Stimulated activated CD8-positive, alpha-beta memory T cell treated with anti-CD3 and anti-CD28 coated beads, Interleukin-7, amount 100 ng/mL, for 4 hours (primary cell): ENCODE measurements at places on chromosomes 3 and 15.

GRCh38 chr3:143576568-143577270 lies 271.5 kb downstream of the SLC9A9 start:
- no peak for DNase-seq

GRCh38 chr3:54358316-54358715 lies 236.0 kb downstream of the CACNA2D3 start:
- DNase-seq: no peak

DNA sequence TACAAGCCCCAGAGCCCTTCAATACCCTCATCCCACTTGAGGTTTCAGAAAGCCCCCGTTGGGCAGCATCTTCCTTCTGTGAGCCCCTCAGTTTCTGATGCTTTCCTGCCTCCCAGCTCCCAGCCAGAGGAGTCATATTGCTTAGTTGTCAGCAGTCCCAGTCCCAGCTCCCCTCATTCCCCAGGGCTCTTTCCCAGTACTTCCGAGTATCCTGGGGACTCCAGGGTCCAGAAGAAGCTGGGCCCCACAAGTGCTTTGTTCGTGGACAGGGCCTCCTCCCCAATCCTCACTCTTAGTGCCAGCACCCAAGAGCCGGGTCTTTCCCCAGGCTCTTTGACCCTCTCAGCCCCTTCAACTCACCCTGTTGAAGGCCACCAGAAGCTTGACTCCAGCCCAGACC lies 43.9 kb downstream of the CDAN1 start:
- no peak for DNase-seq

- DNase-seq: no peak
These were observed 49.9 kb downstream of the RPLP1 start for GRCh38 chr15:69502470-69503045.

DNA sequence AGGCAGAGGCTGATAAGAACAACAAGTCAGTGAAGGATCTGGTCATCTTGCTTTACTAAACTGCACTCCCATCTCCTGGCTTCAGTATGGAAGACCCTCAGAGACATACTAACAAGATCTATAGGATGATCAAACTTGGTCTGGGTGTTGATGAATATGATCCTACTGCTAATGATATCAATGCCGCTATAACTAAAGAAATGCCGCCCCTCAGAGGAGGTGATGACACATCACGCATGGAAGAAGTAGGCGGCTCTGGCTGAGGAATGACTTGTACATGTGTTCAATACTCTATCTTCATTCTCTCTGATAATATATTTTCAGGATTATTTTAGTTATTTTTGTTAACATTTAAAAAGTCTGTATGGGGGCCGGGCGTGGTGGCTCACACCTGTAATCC lies 17.5 kb upstream of the EIF2B5 start:
- DNase-seq: no peak

GRCh38 chr3:59442046-59442445 lies 392.2 kb upstream of the CFAP20DC start:
- no peak for DNase-seq

DNA sequence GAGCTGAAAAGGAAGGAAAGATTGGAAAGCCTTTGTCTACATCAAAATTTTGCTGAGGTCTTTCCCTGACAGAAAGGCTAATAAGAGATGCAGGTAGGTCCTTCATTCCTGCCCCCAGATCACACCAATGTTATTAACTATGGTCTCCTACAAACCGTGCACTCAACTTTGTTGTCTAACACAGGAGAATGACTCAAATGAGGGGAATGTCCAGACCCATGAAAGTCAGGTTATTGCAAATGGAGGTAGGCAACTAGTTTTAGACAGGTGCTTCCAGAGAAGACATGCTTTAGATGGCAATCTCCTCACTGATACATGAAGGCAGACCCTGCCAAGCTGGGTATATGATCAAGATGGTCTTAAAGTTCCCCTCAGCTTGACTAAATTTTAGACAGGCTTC lies 51.0 kb downstream of the NFKBIZ start:
- DNase-seq: no peak

DNA sequence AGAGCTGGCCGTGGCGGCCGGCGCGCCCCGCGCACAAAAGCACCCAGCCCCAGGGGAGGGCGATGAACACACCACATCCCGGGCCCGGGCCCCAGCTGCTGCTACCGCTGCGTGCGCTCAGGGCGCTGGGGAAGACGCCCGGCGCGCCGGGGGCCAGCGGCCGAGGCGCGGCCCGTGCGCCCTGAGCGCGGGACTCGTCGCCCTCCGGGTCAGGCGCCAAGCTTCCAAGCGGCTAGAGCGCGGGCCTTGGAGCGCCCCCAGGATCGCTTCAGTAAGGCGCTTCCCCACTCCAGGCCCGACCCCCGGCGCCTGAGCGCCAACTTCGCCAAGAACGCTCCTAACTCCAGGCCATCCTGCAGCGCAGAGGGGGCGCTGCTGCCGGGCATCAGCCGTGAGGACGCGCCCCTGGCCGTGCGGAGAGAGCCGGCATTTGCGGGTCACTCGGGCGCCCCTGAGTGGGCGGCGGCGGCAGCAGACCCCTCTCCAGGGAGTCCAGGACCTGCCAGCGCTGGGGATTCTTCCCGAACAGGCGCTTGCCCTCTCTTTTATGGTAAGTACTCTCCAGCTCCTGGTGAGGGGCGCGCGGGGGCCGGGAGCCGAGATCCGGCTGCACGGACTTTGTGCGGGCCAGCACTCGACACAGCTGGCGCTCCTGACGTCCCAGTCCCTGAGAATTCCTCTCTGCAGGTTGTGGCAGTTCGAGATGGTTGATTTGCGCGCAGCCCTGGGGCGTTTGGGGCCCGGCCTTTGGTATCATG lies 475 bp downstream of the SPSB4 start:
- no peak for DNase-seq

- peak; percentile 12 for DNase-seq
These were observed 1.4 kb downstream of the ETV5 start for GRCh38 chr3:186107215-186108105.

DNA sequence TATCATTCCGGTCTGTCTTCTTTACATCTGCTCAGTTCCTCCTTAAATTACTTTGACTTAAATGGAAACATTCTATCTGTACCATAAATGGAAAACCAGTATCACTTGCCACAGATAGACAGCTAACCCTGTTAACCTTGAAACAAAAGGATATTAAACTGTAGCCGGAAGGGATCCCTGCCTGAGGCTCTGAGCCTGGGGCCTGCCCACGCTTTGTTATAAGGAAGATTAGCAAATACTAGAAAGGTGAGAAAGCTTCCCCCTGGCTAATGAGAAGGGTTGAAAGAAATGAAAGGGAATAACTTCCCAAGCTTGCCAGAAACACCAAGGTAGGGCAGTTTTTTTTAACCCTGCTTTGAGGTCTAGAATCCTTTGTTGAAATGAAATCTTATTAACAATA lies 927.6 kb downstream of the FHIT start:
- DNase-seq: no peak

DNA sequence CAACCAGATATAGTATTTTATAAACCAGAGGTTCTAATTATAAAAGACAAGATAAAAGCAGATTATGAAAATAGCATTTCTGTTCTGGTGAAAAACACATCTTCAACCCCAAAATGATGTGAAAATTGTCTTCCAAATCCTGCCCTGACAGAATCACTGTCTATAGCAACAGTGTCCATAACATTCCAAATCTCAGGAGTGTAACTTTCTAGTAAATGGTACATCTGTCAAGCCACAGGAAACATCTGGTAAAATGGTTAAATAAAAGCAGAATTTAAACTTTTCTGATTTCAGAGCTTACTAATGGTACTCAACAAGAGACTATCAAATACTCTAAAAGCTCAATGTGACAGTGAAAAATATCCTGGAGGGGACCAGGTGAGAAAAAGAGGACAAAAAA lies 60.5 kb downstream of the VGLL4 start:
- no peak for DNase-seq

DNA sequence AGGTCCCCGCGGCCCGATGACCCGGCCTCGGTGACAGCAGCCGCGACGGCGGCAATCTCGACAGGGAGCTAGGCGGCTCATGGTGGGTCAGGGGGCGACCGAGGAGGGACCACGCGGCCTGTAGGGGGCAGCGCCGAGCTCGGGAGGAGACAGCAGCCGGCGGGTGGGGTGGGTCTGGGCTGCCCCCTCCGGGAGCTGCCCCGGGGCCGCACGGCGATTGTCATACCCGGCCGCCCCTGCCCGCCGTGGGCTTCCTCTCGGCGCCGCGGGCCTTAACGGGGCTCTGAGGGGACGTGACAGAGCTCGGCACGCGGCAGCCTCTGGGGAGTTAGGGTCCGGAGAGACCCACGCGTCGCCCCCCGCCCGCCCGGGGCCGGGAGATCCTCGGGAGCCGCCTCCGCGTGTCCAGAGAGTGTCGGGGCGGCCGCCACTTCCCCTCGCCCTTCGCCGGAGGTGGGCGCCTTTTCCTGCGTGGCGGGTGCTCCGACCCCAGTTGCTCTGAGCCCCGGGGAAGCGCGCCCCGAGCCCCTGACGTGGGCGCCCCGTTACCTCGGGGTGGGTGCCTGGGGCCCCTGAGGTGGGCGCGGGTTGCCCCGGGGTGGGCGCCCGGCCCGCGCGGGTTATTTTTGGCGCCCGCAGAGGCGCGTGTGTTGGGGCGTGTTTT lies 539 bp upstream of the PLCL2 start:
- DNase-seq: peak; percentile 72

GRCh38 chr15:71788646-71789579 lies 21.4 kb upstream of the NR2E3 start:
- no peak for DNase-seq

DNA sequence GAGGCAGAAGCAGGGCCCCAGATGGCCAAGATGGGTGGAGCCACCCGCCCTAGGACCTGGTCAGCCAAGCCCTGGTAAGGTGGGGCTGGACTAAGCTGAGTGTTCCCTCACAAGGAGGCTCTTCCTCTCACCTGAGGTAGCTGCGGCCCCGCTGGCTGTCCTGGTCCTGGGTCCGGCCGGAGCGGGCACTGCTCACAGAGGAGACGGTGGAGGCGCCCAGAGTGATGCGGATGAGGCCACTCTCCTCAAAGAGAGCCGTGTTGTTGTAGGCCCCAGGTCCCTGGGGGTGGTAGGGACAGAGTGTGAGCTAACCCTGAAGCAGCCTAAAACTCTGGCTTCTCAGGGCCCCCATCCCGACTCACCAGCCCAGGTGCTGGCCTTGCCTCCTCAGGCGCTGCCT lies 7.3 kb upstream of the SLC26A6 start:
- DNase-seq: no peak

- no peak for DNase-seq
These were observed 444.0 kb downstream of the MFSD1 start for GRCh38 chr3:159245871-159246270.

- DNase-seq: no peak
These were observed 50.8 kb downstream of the CRYBG3 start for GRCh38 chr3:97872525-97873042.

DNA sequence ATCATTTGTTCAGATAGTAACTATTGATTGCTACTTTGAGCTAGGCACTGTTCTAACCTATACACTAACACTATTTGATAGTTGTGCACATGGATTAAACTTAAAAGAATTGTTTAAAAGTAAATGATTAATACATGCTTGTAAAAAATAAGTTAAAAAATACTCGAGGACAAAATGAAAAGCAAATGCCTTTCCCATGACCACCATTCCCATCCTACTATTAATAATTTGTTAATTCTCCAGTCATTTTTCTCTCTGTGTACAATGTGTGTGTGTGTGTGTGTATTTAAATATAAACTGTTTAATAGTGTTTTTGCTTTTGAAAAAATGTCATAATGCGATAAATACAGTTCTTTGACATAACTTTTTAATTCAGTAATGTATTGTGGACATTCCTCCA lies 78.7 kb upstream of the KCNMB2 start:
- DNase-seq: no peak

DNA sequence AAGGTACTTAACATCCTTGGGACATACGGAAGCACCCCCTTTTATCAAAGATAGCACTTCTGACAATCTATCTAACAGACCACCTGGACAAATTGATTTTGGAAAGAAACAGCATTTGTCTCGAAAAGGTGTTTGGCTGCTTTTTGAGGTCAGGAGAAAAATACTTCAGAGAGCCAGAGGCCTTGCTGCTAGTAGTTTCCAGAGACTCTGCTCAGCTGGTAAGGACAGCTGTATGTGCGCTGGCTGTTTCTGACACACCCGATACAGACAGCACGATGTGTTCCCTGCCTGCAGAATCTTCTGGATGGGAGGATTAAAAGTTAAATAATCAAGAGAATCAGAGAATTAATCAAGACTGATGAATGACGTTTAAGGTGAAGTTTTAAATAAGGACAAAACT lies 15.6 kb upstream of the GYG1 start:
- no peak for DNase-seq

GRCh38 chr3:152977366-152977765 lies 142.4 kb downstream of the P2RY1 start:
- no peak for DNase-seq

GRCh38 chr15:85580879-85581278 lies 200.5 kb downstream of the AKAP13 start:
- DNase-seq: no peak

DNA sequence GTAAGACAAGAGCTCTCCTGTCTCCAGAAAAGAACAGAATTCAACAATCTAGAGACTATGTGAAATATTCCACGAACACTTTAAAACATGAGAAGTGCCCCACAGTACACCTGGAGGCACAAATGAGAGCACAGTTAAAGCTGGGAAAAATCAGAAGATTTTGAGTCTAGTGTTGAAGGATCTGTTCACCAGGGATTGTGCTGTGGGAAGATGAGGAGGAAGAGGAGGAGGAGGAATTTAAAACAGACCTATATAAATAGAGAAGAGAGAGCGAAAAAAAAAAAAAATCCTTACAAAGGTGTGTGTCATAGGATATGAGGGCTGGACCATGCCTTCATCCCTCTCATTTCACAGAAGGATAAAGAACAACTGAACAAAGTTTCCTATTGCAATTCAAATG lies 361.0 kb upstream of the SEMA6D start:
- no peak for DNase-seq

DNA sequence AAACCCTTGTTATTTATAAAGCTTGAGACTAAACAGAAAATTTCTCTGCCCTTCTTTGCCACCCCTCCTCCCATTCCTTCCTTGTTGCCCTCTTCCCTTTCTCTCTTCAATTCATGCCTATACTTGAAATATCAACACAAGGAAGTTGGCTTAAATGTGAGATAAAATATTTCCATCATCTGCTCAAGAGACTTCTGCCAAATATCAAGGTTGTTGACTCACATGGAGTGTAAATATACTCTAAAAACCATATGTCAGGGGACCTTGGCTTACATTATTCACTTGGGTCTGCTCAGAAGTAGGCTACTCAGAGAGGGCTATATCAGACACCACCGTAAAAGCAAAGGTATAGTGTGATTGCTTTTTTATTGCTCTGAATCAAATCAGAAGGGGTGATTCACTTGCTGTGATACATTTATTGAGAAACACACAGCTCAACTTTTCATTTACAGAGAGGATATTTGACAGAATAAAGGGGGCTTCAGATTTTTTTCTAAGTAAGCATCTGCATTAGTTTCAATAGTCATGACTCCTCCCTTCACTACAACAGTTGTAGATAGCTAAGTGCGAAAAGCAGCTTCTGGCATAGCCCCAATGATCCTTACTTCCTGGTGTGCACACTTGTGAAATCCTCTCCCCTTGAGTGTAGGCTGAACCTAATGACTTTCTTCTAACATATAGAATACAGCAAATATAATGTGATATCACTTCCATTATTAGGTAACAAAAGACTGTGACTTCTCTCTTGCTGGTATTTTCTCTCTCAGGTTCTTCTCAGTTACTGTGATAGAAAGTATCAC lies 386.2 kb downstream of the EFHB start:
- DNase-seq: no peak

GRCh38 chr15:43955140-43955539 lies 128.3 kb downstream of the WDR76 start:
- DNase-seq: no peak
